ENCODE measurements at places on chromosomes 4 and X.

DNA sequence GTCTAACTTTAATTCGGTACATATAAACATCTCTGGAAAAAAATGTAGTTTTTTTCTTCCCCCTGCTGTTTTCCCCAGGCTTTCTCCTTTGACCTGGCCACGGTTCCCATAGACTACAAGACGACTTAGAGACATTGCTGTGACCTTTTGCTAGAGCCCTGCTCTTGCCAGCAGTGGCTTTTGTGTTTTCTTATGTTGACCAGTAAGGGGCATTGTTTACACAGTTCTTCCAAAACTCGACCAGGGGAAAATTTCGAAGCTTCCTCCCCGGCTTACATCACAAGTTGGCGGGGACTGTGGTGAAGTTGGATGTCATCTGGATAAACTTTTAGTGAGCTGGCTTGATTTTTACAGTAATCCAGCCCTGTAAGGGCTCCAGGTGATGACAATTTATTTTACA lies 9.3 kb downstream of the CCDC160 start:
- DNase-seq: no peak

DNA sequence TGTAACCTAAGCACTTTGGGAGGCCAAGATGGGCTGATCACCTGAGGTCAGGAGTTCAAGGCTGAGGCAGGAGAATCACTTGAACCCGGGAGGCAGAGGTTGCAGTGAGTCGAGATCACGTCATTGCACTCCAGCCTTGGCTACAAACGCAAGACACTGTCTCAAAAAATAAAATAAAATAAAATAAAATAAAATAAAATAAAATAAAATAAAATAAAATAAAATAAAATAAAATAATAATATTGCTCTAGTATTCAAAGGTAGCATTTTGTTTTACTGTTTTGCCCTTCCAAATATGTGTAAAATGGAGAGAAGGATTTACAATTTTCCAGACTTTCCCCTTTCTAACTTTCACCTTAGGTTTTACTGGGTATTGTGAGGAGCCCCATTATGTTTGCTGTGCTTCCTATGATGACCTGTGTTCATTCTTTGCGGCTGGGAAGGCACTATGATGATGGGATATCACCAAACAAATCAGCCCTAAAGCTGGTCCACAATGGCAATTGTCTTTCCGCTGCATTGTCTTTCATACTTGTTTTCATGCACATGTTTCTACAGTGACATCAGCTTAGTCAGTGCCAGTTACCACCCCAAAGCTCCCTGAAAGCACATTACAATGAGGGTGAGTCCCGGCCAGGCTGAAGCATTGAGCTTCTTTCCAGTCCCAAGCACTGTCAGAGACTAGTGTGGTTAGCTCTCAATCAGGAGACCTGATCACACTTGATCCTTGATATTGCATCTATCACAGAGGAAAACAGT lies 50.8 kb downstream of the DTHD1 start:
- no peak for DNase-seq

- no peak for DNase-seq
Measured at GRCh38 chrX:134753718-134754008, 95.4 kb upstream of the PLAC1 start.

DNA sequence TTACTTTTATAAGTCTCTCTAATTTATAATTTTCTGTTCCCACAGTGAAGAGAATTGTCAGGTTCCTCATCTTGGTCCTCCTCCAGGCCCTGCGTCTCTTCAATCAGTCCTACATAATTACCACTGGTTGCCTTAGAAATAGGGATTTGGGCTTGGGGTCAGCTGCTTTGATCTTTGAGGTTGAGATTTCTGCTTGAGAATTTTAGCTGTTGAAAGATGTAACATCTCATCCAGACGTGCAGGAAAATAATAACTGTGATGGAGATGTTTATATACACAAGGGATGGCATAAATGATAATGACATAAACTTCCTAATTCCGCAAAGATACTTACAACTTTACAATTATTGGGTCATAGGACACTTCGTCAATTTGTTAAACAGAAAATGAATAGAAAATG lies 30.3 kb downstream of the AADAT start:
- DNase-seq: no peak

GRCh38 chrX:48753708-48754228 lies 7.8 kb upstream of the GLOD5 start:
- no peak for DNase-seq

- DNase-seq: no peak
Measured at GRCh38 chrX:120331116-120331515, 19.9 kb upstream of the TMEM255A start.

DNA sequence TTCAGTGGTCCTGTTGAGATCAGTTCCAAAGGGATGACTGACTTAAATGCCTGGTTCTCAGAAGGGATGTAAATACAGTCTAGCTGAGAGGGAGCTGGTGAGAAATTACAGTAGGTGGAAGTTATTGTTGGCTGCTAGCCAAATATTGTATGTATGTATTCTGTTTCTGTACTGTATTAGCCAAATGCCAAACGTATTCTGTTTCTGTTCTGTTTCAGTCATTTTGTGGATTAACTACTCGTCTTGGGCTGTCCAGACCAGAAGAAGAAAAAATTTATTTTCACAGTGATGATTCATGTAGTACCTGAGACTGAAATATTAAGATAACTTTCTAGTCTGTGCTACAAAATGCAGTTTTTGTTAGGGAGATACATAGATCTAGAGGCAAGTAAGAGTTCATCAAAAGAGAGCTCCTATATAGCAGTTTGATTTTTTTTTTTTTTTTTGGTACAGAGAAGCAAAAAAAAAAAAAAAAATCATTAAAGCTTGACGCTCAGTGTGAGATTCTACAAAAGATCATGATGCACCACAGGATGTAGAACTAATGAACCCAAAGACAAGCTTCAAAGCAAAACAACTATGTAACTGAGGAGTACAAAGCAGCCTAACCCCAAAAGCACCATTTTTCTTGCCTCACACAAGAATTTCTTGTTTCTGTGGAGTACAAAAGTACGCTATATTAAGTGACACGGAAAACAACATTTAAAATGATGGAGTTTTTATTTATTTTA lies 54.8 kb downstream of the CASP6 start:
- no peak for DNase-seq

GRCh38 chr4:181503687-181504390 lies 739.4 kb upstream of the TENM3 start:
- DNase-seq: no peak

- DNase-seq: no peak
Measured at GRCh38 chr4:1592709-1593417, 91.2 kb downstream of the FAM53A start.

GRCh38 chr4:659851-660250 lies 14.2 kb downstream of the ATP5ME start:
- DNase-seq: no peak

DNA sequence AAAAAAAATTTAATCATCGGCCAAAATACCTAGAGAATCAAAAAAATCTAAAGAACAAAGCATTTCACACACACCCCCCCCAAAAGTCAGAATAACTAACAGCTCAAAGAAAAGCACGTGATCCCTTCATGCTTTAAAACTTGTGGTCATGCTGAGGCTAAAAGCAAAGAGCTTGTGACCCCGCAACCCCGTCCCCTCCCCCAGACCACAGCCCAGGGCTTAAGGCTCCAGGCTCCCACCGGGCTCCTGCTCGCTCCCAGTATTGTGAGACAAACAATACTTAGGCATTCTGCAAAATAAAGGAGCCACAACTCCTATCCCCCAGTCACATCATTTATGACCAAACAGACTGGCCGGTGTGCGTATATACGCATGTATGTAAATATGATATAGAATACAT lies 62.1 kb upstream of the CCDC160 start:
- DNase-seq: no peak

DNA sequence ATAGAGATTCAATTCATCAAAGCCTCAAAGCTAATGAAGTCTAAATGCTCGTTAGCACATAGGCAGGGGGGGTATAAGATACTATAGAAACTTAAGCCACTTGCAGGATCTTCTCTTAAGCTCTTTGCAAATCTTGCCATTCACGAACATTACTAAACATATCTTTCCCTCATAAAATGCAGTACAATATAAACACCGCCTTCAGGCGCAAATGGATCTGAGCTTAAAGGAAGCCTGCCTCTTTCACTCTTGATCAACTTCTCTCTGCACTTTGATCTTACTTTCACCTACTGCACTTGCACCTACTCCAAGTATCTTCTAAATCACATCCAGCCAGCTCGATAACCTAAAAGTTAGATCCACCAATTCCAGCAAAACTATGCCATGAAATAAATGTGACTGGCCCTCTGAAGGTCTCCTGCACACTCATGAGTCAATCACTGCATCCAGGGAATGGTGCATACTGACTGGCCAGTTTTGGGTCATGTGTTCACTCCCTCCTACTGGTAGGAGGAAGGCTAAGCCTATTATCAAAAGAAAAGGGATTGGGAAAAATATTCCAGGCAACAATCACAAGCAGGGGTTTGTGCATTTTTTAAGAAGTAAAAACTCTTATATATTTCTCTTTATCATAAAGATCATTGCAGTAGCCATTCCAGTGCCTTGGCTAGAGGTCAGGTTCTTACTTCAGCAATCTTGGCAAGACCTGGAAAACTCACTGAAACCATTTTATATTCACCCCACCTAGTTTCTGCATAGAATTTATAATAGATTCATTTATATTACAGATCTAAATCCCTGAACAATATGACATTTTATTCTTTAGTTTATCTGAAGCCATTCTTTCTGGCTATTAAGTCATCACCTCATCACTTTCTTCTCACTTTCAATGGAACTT lies 222.0 kb downstream of the PPP3CA start:
- DNase-seq: no peak

DNA sequence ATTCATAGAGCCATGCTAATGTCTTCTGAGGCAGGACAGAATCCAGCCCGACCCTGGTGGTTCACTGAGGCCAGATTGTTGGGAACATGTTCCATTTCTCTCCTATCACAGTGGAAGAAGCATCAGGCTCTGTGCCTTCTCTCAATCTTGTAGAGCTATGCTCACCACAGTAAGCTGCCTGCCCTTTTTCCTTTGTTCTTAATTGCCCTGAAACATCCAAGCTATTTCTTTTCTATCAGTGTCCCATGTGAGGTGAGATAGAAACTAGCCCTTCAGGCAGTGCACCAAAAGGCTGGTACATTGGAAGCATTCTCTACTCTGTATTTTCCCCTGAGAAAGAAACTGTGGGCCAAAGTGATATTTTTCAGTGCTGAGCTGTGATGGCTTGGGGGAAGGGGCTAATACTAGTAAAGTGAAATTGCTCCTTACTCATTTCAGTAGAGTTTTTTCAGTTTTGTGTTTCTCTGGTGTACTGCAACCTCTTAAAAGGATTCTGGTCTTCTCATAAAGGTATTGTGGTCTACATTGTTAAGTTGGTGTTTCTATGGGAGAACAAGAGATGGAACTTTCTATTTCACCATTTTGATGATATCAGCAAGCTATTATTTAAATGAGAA lies 611.2 kb downstream of the RPA4 start:
- no peak for DNase-seq

GRCh38 chr4:106473515-106473914 lies 104.9 kb upstream of the GIMD1 start:
- DNase-seq: no peak

DNA sequence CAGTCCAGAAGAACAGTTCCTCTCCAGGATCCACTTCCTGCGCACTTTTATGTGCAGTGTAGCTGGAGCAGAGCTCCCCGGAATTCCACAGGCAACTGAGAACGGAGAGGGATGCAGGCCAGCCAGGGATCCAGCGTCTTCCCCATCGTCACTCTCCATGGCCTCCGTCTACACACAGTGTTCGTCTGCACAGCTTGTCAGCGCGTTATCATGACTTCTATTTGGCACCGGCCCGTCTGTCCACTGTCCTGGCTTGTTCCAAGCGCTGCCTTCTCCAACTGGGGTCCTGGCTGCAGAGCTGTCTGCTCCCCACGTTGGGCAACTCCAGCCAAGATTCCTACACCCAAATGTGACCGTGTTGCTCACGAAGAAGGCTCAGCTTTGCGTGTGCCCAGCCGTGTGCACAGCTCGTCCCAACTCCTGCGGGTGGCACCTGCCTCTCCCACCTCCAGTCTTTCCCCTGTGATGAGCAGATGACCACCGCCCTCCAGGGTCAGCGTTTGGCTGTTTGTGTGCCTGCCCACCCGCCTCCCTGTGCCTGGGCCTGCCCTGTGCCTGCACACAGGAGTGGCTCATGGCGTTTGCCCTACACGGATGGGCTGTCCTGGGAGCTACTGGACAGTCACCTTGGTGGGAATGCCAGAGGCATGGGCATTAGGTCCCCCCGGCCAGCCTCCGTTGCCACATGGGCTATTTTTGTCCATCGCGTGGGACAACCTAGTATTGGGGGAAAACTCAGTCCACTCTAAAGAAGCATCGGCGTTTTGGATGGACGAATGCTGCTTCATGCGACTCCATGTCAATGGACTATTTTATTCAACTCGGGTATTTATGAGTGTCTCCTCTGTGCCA lies 2.2 kb upstream of the CTBP1 start:
- no peak for DNase-seq

DNA sequence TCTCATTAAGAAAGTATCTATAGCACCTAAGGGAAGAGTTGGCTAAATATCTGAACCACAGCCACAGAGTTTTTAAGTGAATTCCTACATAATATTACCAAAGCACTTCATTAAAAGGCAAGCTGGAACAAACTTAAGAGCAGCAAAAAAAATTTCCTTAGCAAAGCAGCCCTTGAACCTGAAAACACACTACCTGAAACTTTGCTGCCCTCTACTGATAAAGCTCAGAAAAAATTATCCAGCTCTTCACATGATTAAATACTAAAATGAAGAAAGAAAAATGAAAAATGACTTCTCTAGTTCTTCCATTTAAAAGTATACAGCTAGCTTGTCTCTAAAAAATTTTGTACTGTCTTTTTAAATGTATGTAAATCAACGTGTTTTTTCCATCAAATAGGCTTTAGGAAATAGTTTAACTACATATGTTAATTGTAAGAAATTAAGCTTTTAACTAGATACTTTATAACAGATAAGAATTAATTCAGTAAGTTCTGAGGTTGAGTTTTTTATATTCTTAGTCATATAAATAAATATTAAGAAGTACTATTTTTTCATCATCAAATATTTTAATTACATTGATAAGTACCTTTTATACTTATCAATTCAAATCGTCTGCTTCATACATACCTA lies 156.1 kb downstream of the STPG2 start:
- DNase-seq: no peak

- DNase-seq: no peak
Measured at GRCh38 chr4:117965622-117966021, 68.7 kb upstream of the NDST3 start.

DNA sequence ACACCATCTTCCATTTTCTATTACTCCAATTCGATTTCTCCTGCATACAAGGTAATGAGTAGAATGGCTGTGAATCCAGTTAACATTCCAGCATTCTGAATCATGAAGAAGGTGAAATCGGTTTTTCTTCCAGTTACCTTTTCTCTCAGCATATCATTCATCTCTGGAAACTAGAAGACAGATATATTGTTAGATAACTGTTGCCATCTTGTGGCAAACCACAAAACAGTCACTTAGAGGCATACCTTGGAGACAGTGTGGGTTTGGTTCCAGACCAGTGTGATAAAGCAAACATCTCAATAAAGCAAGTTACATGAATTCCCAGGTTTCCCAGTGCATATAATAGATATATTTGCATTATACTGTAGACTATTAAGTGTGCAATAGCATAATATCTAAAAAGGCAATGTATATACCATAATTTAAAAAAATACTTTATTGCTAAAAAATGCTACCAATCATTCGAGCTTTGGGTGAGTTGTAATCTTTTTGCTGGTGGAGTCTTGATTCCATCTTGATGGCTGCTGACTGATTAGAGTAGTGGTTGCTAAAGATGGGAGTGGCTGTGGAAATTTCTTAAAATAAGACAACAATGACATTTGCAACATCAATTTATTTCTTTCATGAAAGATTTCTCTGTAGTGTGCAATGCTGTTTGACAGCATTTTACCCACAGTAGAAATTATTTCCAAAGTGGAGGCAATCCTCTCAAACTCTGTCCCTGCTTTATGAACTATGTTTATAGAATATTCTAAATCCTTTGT lies 82.1 kb downstream of the SLC39A8 start:
- no peak for DNase-seq

GRCh38 chrX:51332188-51332942 lies at the start of gene NUDT10:
Gene NUDT10 (plus strand): TSS chrX:51332822. CDS start chrX:51332966, 144 bp downstream.
- no peak for DNase-seq
